ENCODE measurements at places on chromosomes 3 and 15. TPM values are rescaled to one million over a fixed set of nuclear protein-coding genes. Genes with fewer than 3 reads are reported as not detected.

GRCh38 chr3:41274944-41275668 is 75.8 kb downstream of the CTNNB1 start:
- H3K4me3 ChIP-seq, result no peak overlapping the region
- H3K27ac ChIP-seq, result no peak overlapping the region
- no peaks in the 10 kb centered on the region for H3K27me3 ChIP-seq
- DNase-seq, result no peak
- peaks cover 9% of the 10 kb centered on the region for H3K4me1 ChIP-seq

- DNase-seq, result no peak
- H3K4me3 ChIP-seq, result no peak overlapping the region
- no peaks in the 10 kb centered on the region for H3K4me1 ChIP-seq
- no peak overlapping the region for H3K27ac ChIP-seq
- H3K36me3 ChIP-seq, result no peaks in the 10 kb centered on the region
- no peaks in the 10 kb centered on the region for H3K27me3 ChIP-seq
Measured at GRCh38 chr3:132405609-132406299, 11.5 kb upstream of the DNAJC13 start.

DNA sequence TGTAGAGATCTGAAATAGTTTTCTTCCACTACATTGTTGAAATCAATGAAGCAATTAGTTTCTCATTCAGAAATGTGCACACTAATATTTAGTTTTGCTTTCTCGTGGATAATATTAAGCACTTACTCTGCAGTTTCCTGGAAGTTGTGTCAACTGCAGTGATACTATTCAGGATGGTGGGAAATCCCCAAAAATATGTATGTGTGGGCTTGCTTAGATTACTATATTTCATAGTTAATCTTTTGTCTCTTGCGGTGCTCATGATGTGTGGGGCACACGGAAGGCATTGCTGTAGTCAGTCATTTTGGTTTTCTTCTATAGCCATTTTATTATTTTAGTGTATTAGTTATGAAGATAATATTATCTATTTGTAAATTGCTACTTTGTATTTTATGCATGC is 19.7 kb downstream of the RAB11A start:
- no peak for DNase-seq
- H3K4me3 ChIP-seq, result no peak overlapping the region
- peaks cover 73% of the 10 kb centered on the region for H3K36me3 ChIP-seq
- H3K27ac ChIP-seq, result no peak overlapping the region
- H3K4me1 ChIP-seq, result no peaks in the 10 kb centered on the region
- no peaks in the 10 kb centered on the region for H3K27me3 ChIP-seq

RBP2 gene
- total RNA-seq, result not detected

All from SJSA1 (cell line).